ENCODE measurements at places on chromosomes 3 and 15.

DNA sequence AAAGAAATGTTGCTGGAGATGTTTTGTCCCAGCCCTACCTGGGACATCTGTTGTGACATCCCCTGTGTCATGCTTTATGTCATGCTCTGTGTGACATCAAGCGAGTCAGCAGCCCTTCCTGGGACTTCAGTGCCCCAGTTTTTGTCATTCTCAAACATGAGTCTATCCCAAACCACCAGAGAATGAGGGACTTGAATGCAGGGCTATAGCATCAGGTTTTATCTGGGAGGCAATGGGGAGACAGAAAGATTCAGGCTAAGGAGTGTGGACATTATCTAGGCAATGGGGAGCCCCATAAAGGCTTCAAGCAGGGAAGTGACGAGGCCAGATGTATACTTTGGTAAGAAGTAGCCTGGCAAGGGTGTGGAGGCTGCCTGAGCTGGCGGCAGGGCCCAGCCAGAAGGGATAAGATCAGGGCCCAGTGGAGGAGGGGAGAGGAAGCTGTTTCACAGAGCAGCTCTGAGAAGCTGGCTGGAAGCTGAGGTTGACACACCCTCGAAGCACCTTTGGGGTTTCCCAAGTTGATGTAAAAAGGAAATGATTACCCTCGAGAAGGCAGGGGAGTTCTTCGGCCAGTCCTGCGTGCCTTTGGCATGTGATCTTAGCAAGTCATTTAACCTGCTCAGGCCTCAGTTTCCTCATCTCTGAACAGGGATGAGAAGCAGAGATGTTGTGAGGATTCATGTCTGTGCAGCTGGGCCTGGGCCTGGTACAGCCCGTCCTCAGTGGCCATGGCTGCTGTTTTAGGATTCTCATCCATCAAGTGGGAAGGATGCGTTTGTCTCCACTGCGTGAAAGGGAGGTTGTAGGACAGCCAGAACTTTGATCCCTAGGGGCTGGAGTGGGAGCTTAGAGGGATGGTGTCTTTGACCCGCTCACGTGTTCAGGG lies 34.3 kb downstream of the IRAK2 start:
- DNase-seq, result no peak

GRCh38 chr15:89767411-89767915 lies 8.7 kb upstream of the MESP2 start:
- no peak for DNase-seq

GRCh38 chr3:138442433-138442832 lies 8.0 kb downstream of the ESYT3 start:
- no peak for DNase-seq

GRCh38 chr3:189941125-189941524 lies 179.6 kb downstream of the P3H2 start:
- no peak for DNase-seq

GRCh38 chr15:73918784-73919183 lies 7.5 kb upstream of the LOXL1 start:
- DNase-seq, result no peak

DNA sequence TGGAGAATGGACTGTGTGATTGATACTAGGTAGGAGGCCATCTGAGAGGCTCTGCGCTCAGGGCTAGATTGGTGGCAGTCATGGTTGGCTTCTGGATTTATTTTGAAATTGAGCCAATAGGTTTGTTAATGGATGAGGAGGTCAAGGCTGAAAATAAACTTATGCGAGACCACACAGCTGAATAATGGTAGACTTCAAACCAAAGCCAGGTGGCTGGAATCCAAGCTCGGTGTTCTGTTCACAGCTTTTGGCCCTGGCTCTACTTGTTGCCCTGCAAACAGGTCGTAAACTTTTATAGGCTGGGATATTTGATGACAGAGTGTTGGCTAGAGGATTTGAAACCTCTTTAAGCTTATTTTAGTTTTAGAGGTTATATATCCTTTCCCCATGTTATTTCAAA lies 160.4 kb downstream of the CHL1 start:
- DNase-seq, result no peak

- no peak for DNase-seq
These were observed 11.1 kb downstream of the RUVBL1 start for GRCh38 chr3:128112357-128112968.

- DNase-seq, result no peak
These were observed 7.2 kb upstream of the HHLA2 start for GRCh38 chr3:108289159-108289558.

- DNase-seq, result no peak
These were observed 67.7 kb upstream of the CSPG5 start for GRCh38 chr3:47646362-47646761.

DNA sequence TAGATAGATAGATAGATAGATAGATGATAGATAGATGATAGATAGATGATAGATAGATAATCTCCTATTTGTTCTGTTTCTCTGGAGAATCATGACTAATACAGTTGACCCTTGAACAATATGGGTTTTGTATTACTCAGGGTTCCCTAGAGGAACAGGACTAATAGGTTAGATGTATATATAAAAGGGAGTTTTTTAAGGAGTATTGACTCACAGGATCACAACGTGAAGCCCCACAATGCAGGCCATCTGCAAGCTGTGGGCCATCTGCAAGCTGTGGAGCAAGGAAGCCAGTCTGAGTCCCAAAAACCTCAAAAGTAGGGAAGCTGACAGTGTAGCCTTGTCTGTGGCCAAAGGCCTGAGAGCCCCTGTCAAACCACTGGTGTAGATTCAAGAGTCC lies 67.6 kb downstream of the PYDC2 start:
- no peak for DNase-seq

- DNase-seq, result no peak
These were observed 3.2 kb upstream of the DHX30 start for GRCh38 chr3:47799733-47800132.

GRCh38 chr3:87413814-87414213 lies 137.4 kb upstream of the POU1F1 start:
- DNase-seq, result no peak

DNA sequence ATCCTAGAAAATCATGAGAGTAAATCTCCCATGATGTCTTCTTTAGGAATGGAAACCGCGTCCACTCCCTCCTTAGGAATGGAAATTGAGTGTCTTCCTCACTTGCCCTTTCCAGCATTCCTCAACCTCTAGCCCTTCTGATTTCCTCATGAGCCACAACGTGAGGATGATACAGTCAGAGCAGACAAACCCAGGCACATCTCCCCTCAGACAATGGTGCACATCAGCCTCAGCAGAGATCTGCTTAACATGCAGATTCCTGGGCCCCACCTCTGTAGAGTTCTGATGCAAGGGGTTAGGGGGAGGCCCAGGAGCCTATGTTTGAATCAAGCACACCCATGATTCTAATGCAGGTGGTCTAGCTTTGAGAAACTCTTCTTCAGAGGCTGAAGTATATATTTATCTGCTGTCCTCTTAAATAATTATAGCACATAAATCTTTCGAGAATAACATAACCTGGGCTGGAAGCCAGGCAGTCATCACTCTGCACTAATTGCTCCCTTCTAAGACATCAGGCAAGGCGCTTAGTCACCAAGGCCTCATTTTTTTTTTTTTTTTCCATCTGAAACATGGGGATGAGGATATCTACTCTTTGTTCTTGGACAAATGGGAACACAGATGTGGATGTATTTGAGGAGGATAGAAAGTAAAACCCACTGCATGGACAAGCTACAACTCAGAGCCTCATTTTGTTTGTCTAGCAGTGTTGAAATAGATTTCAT lies 81.7 kb downstream of the PRICKLE2 start:
- DNase-seq, result no peak

DNA sequence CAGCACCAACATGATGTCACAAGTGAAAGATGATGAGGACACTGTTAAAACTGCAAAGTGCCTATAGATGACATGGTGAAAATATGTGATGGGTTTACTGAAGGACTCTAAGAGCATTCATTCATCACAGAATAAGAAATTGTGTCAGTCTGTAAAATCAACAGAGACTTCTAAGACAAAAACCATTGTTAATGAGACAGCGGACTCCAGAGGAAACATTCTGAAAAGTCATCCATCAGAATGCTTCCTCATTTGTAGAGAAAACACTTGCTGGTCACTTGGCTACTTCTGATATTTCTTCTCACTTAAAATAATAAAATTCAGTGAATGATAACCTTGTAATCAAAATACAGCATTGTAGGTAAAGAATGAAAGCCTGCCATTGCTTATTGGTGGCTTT lies 7.3 kb downstream of the PLSCR4 start:
- no peak for DNase-seq

- DNase-seq, result no peak
These were observed 36.0 kb downstream of the NR2F2 start for GRCh38 chr15:96366526-96366877.

DNA sequence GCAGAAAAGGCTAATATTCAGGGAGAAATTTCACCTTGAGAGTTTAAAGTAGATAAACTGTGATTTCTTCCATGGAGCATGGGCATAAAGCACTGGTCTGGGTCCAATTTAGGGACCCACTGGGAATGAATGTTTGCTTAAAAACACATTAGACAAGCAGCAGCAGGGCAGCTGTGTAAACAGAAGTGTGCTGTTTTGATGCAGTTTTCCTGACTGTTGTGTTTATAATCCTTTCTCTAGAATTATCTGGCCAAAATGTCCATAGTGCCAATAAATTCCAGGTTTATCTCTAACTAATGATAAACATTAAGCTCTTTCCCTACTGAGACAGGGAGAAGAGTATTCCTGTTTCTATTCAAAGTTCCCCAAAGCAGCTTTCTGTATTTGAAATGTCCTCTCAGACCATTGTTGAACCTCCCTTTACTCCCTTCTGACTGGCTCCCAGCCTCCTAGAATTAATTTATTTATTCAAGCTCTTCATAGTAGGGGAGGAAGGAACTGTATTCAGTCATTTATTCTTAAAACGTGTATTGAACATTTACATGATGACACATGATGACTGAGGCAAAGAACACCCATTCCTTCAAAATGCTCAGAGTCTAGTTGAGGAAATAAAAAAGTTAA lies 7.0 kb upstream of the TM4SF18 start:
- DNase-seq, result no peak

GRCh38 chr15:59384507-59384906 lies 11.8 kb upstream of the MYO1E start:
- no peak for DNase-seq

- DNase-seq, result no peak
These were observed 2.4 kb downstream of the DNAJA4 start for GRCh38 chr15:78266806-78267205.

- DNase-seq, result no peak
These were observed 403.5 kb downstream of the FHIT start for GRCh38 chr3:60847791-60848190.

GRCh38 chr15:100818927-100819326 lies 60.7 kb upstream of the ALDH1A3 start:
- DNase-seq, result no peak

- no peak for DNase-seq
These were observed 45.6 kb downstream of the SENP2 start for GRCh38 chr3:185631508-185632206.

DNA sequence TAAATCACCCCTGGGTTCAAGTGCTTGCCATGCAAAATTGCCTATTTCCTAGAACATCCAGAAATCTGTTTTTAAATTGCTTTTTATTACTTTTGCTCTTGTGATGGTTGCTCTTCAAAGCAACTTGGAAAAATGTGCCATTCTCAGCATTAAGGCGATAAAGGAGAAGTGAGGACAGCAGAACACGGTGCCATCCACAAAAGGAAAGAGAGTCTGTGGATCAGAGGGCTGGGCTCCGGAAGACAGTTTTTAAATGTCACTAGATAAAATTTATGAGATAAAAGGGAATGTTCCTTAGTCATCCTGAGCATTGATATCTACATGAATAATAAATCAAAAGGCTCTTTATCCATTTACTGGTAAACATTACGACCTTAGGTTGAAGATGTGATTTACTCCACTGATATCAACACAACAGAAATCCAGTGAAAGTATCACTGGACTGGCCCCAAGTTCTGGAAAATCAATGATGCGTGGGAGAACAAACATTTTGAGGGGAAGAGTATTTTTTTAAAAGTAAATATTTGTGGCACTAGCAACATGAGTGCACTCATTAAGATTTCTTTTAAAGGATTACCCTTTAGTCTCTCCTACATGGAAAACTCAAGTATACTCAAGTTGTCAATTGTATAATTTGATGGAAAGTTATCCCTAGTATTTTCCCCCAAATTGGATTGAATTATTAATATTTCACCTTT lies 554.7 kb downstream of the FHIT start:
- DNase-seq, result no peak

- peak; percentile 67 for DNase-seq
These were observed 525 bp downstream of the SETD2 start for GRCh38 chr3:47163169-47164006.

Measured in lower lobe of right lung (tissue), 2 donors.